Activated T-cell treated with anti-CD3 and anti-CD28 coated beads, Interleukin-2, amount 50 U/mL, for 24 hours (primary cell): ENCODE measurements at places on chromosomes 13 and 19.

- no peak for DNase-seq
These were observed 4.6 kb downstream of the PPP1R14A start for GRCh38 chr19:38251564-38252051.

DNA sequence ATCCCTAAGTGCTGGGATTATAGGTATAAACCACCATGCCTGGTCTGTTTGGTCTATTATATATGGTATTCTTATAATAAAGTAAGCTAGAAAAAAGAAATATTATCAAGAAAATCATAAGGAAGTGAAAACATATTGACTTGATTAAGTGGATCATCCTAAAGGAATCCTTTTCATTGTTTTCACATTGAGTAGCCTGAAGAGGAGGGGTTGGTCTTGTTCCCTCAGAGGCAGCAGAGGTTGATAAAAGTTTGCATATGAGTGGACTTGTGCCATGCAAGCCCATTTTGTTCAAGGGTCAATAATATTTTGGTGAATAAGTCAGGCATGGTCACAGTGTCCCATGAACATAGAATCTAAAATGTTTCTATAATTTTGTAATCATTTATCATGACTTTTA lies 52.7 kb downstream of the ZNF627 start:
- no peak for DNase-seq

GRCh38 chr19:21128901-21129698 lies 12.7 kb upstream of the ZNF431 start:
- DNase-seq = no peak

DNA sequence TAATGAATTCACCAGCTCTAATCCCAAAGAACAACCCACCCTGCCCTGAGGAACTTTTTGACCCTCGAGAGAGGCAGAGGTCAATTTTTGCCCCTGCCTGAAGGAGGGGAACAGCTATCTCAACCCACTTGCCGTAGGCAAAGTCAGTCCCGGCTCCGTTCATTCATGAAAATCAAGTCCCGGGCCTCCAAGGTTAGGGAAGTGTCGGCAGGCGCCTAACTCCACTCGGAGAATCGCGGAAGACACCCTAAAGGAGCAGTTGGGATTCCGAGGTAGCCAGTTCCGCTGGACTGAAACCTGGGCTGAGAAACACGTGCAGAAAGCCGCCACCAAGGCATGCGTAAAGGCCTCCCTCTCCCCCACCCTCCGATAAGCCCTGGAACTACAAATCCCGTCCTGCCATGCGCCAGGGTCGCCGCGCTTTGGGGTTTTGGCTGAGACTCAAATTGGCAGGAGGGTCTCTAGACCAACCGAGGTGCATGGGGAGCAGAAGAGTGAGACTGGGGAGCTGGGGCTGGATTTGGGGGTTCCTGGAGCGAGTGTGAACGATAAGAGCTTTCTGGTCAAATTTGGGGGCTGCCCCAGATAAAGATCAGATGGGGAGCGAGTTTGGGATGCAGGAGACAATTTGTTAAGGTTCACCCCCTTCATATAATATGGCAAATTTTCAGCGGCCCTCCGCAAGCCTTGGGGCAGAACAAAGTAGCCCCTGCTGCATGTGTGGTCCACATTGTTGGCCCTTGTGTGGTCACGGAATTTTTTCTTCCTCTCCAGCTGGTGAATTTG lies at the start of gene TNPO2:
Gene TNPO2, minus strand, starts transcription at position 292 of the 786 bp plus-strand sequence. CDS start 2,955 bp downstream, outside the sequence.
- peak; percentile 84 for DNase-seq

- no peak for DNase-seq
These were observed 26.0 kb downstream of the ZNF430 start for GRCh38 chr19:21046489-21046888.

DNA sequence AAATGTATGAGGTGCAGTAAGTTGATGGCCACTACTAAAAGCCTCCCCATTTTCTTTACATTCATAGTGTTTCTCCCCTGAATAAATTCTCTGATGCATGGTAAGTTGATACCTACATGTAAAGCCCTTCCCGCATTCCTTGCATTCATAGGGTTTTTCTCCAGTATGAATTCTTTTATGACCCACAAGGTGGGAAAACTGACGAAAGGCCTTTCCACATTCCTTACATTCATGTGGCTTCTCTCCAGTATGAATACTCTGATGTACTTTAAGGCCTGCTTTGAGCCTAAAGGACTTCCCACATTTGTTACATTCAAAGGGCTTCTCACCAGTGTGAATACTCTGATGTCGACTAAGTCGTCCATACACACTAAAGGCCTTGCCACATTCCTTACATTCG lies 20.5 kb downstream of the ZNF607 start:
- no peak for DNase-seq

- peak; percentile 93 for DNase-seq
These were observed 21.1 kb upstream of the OR10H1 start for GRCh38 chr19:15836330-15837220.

- DNase-seq = no peak
These were observed 265.6 kb downstream of the DCLK1 start for GRCh38 chr13:35865341-35866240.

DNA sequence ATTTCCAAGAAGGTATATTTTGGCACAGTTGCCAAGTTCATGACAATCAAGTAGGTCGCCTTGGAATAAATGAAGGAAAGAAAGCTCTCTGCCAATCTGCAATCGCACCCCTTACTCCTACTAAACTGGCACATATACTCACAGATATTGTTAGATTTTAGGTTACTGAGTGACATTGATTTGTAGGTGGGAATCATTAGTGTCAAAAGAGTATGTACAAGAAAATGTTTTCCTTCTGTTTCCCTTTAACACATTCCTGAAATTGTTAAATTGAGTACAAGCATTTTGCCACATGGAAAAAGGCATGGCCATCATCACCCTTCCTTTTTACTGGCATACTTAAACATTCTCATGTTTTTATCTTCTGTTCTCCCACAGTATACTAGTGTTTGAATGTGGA lies 2868.3 kb upstream of the PCDH20 start:
- no peak for DNase-seq

GRCh38 chr13:113374511-113375175 lies 10.7 kb upstream of the GRTP1 start:
- DNase-seq = no peak

DNA sequence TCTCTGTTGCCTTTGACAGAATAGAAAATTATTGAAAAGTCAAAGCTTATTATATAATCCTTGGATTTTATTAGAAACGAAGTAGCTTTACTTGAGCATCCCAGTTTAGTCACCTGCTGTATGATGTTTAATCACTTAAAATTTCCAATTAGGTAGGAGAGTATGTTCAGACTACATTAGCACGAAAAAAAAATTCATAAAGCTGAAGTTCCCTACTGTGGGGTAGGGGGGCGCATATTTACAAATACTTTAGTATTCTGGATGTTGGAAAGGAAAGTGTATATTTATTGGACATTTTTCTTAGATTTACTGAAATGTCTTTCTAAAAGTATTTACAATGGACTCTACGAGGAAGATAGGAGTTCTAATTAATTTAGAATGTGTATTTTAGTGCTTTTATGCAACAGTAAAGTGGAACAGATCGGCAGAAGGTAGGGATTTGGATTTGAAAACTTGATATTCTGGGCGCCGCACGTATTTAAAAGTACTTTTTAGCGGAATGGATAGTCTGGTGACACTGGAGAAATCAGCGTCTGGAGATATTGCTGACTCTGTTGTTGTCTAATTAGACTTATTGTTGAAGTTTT lies 1.9 kb downstream of the CDK8 start:
- no peak for DNase-seq

DNA sequence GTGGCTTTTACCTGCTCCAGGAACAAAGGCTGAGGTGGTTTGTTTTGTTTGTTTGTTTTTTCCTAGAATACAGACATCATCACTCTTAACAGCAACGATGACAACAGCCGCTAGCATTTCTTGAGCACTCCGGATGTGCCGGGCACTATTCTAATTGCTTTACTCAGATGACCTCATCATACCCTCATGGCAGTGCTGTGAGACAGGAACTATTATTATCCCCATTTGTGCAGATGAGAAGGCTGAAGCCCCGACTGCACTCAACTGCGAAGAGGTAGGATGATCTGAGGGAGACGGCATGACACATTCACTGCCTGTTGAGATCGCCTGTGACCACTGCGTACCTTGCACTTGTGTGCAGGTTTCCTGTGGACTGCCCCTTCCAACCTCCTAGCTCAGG lies 66.5 kb downstream of the CCDC70 start:
- DNase-seq = no peak

DNA sequence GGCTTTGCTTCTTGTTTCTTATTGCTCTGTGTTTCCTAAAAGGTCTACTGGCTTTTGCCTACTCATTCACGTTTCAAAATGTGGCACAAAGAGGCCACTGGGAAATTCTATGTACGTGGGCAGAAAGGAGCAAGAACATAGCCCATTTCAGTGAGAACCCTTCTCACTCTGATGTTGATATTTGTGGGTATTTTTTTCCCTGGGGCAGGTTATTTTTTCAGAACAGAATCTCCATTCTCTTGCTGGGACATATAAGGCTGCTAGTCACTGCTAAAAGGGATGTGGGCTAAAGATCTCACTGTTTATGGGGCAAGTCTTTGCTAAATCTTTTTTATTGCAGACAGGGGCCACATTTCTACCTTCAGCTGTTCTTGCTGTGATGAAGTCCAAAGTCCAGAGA lies 27.1 kb downstream of the EDNRB start:
- no peak for DNase-seq

DNA sequence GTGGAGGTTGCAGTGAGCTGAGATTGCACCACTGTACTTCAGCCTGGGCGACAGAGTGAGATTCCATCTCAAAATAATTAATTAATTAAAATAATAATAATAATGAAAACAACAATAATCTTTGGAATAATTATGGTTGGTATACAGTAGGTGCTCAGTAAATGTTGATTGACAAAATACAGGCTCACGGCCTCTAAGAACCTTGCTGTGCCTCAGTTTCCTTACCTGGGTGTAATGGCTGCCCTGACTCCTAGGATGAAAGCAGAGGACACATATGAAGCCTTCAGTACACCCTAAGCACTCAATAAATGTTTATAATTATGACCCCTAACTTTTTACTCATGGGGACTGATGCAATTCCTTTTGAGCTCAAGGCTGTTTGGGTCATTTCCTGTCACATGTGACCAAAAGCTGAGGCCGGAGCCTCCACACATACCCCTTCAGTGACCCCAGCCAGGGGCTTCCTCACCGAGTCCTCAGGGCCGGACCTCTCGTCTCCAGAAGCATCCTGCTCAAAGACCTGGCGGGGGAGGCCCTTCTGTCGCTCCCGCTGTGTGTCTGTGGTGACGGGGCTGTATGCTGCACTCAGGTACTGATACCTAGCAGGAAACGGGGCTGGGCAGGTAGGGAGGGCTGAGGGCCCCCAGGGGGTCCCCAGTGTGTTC lies 10.5 kb downstream of the DOCK6 start:
- no peak for DNase-seq

- DNase-seq = peak; percentile 52
These were observed 46.6 kb upstream of the GPR183 start for GRCh38 chr13:99353836-99354235.

GRCh38 chr19:453606-454005 lies 7.2 kb downstream of the SHC2 start:
- no peak for DNase-seq

GRCh38 chr13:73837147-73837546 lies 297.1 kb downstream of the KLF12 start:
- no peak for DNase-seq

GRCh38 chr13:65095161-65096082 lies 2134.7 kb downstream of the PCDH9 start:
- no peak for DNase-seq

DNA sequence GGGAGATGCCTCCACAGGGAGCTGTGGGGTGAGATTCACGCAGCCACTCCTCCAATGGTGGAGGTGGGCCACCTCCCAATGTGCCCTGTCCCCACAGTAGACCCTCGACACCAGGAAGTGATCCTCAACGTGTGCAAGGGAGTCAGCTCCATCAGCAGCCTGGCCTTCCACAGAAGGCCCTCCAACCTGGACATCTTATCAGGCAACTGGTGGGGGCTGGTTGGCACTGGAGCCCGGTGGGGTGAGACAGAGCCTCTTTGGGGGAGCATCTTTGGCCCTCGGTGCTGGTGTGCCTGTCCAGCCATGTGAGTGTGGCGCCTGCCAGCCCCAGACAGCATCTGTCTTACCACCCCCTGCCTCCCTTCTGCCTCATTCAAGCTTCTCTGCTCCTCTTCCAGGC lies 19.7 kb upstream of the RNF17 start:
- no peak for DNase-seq

GRCh38 chr13:79404985-79405384 lies 1.1 kb downstream of the RBM26 start:
- DNase-seq = peak; percentile 38

DNA sequence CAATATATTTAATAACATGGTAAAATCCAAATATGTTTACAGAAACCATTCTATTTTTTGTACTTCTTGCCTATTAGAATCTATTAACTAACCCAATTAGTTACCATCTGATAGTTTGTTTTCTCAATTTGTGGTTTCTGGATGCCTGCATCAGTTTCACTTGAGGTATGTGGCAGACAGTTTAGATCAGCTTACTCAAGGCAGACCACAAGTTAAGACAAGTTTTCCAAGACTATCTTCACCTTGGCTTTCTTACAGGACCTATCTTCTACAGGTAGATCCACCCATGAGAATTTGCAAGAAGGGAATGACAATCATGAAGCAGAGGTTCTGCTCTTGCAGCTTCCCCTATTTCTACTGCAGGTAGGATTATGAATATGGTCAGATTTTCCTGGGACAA lies 458.6 kb downstream of the DACH1 start:
- DNase-seq = no peak

DNA sequence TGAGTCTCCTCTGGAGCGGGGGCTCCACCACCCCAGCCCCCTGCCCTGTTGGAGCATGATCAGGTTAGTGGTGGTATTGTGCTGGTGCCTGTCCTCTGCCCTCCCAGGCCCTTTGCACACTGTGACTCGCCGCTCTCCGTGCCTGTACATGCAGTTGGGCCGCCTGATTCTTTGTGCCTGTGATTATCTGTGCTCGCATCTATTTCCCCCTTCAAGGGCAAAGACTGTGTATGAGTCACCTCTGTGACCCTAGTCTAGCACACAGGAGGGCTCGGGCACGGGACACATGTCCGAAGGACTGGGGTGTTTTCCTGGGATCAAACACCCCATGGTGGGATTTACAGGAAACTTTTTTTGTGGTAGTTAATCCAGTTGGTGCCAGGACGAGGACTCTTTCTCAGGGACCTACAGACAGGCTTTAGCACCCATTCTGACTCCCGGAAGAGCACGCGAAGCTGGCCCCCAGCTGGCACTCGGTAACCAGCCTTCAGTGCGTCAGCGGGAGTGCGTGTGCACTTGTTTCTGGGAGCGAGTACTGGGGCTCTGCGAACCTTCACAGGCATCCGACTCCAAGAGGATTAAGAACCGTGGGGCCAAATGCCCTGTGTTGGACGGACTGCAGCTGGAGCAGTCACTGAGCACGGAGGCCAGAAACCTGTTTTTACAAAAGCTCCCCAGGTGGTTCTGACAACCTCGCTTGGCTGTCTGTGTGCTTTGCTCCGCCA lies 6.7 kb downstream of the PPP1R37 start:
- no peak for DNase-seq

DNA sequence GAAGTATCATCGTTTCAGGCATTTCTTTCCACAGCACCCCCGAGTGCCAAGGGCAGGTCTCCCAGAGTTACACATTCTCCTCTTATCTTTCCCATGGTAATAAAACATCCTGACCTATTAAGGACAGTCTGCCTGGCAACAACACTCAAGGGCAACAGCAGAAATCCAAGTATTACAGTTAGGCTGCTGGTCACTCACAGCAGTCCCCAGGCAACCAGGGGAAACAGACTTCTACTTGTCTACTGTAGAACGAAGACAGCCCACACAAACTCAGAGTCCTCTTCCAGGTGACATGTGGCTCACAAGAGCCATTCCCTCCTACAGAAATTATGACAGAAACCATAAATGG lies 24.3 kb downstream of the RCBTB1 start:
- no peak for DNase-seq

GRCh38 chr19:35134601-35135242 lies at the start of gene LGI4:
LGI4 (minus strand) TSS chr19:35135059; CDS start chr19:35134680, 379 bp downstream.
- DNase-seq = no peak
